ENCODE measurements at places on chromosomes 12 and 14. TPM values are rescaled to one million over a fixed set of nuclear protein-coding genes. Genes with fewer than 3 reads are reported as not detected.

Gene PSMA3
- 116 TPM for total RNA-seq

Gene IFT43
- total RNA-seq: 30.2 TPM

Gene SMIM41
- 0.88 TPM for total RNA-seq

- peak overlapping the region; percentile 59 for H3K4me3 ChIP-seq
- peak; percentile 42 for DNase-seq
- H3K27me3 ChIP-seq: peaks cover 7% of the 10 kb centered on the region
- H3K36me3 ChIP-seq: no peaks in the 10 kb centered on the region
- peak overlapping the region; percentile 10 for H3K27ac ChIP-seq
- peaks cover 44% of the 10 kb centered on the region for H3K4me1 ChIP-seq
These were observed 13.9 kb downstream of the EVL start for GRCh38 chr14:100078997-100079725.

DNA sequence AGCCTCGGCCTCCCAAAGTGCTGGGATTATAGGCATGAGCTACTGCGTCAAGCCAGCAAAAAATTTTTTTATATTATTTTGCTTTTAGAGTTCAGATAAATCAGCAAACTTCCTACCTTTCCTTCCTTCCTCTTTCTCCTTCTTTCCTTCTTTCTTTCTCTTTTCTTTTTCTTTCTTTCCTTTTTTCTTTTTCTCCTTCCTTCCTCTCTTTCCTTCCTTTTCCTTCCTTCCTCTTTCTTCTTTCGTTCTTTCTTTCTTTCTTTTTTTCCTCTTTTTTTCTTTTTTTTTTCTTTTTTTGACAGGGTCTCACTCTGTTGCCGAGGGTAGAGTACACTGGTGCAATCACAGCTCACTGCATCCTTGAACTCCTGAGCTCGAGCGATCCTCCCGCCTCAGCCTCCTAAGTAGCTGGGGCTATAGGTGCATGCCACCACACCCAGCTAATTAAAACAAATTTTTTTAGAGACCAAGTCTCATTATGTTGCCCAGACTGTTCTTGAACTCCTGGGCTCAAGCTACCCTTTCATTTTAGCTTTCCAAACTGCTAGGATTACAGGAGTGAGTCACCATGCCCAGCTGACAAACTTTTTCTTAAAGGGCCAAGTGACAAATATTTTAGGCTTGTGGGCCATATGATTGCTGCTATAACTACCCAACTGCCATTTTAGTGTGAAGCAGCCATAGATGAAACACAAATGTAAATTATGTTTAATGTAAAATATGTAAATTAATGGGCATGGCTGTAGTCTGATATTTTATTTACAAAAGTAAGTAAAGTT, 7.1 kb upstream of the WASHC4 start:
- no peak overlapping the region for H3K27ac ChIP-seq
- peaks cover 2% of the 10 kb centered on the region for H3K4me1 ChIP-seq
- no peak for DNase-seq
- peaks cover 6% of the 10 kb centered on the region for H3K36me3 ChIP-seq
- H3K4me3 ChIP-seq: no peak overlapping the region
- H3K27me3 ChIP-seq: no peaks in the 10 kb centered on the region
